ENCODE measurements at places on chromosomes 2 and 18.

- DNase-seq, result no peak
Observed at GRCh38 chr18:6210349-6211173, 204.2 kb downstream of the L3MBTL4 start.

DNA sequence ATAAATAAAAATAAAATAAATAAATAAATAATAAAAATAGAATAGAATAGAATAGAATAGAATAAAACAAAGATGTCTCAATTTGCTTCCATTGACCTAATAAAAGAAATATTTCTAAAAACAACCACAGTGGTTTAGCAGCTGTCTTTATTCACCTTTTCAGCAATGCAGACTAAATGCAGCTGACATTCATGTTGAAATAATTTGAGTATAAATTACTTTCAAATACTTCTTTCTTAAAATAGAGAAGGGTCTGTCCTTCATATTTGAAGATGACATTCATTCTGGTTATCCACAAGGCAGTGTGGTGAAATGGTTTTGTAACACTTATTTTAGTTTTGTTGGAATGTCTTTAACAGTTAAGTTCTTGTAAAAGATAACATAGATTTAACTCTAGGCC is 469.4 kb downstream of the IRS1 start:
- DNase-seq, result no peak

GRCh38 chr2:38719706-38720105 is 31.5 kb downstream of the SRSF7 start:
- DNase-seq, result no peak

GRCh38 chr18:80239830-80240229 is 7.5 kb downstream of the PARD6G start:
- DNase-seq, result no peak

DNA sequence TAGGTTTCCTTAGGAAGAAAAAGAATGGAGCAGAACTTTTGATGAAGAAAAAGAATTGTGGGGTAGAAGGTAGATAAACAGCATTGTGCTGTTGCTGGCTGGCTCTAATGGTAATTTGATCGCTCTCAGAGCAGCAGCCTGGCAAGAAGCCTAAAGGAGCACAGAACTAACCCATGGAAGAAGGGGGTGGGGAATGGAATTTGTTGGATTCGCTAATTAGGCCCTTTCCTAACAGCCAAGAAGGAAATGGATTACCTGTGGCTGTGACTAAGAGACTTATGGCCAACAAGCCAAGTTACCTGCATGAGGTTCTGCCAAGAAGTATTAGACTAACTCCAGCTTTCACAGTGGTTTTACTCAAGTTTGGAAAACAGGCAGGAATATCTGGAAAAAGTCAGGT is 210.6 kb downstream of the IKZF2 start:
- no peak for DNase-seq

DNA sequence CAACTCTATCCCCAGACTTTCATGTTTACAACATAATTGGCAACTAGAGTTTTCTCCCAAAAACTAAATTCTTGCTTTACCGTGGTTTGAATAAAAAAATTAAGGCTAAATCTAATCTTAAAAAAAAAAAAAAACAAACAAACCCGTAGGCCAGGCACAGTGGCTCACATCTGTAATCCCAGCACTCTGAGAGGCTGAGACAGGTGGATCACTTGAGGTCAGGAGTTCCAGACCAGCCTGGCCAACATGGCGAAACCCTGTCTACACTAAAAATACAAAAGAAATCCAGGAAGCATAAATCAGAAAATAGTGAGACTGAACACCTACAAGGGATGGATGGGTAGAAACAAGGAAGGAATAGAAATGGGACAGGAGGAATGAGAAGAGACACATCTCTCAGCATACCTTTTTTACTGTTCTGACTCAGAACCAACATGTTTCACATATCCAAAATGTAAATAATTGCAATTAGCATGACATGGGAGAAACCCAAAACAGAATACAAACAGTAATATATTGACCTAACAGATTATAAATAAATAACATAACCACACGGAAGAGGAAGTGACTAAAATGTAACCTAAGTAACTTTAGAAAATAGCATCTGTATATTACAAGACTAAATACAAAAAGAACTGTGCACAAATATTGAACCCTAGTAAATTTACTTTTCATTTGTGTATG is 17.5 kb downstream of the MGAT4A start:
- no peak for DNase-seq

DNA sequence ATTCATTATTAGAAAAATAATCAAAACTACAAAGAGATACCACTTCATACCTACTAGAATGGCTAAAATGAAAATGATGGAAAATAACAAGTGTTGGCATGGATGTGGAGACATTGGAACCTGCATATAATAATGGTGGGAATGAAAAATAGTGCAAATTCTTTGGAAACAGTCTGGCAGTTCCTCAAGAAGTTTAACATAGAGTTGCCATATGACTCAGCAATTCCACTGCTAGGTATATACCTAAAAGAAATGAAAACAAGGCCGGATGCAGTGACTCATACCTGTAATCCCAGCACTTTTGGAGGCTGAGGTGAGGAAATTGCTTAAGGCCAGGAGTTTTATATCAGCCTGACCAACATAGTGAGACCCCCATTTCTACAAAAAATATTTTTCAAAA is 41.6 kb upstream of the ACYP2 start:
- no peak for DNase-seq

DNA sequence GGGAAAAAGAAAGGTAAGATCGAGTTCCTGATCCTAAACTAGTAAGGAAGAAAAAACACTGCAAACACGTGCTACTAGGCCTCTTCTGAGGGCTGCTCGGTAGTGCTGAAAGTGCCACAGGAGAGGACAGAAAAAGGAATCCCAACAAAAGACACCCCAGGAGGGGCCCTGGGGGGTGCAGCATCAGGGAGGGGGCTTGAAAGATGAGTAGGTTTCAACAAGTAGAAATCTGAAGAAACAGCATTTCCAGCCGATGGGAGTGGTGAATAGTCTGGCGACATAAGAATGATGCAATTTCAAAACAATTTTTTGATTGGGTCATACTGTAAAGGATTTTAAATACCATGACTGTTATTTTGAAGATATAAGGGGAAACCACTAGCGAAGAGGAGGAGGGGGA is 98.6 kb downstream of the NOL10 start:
- DNase-seq, result no peak

DNA sequence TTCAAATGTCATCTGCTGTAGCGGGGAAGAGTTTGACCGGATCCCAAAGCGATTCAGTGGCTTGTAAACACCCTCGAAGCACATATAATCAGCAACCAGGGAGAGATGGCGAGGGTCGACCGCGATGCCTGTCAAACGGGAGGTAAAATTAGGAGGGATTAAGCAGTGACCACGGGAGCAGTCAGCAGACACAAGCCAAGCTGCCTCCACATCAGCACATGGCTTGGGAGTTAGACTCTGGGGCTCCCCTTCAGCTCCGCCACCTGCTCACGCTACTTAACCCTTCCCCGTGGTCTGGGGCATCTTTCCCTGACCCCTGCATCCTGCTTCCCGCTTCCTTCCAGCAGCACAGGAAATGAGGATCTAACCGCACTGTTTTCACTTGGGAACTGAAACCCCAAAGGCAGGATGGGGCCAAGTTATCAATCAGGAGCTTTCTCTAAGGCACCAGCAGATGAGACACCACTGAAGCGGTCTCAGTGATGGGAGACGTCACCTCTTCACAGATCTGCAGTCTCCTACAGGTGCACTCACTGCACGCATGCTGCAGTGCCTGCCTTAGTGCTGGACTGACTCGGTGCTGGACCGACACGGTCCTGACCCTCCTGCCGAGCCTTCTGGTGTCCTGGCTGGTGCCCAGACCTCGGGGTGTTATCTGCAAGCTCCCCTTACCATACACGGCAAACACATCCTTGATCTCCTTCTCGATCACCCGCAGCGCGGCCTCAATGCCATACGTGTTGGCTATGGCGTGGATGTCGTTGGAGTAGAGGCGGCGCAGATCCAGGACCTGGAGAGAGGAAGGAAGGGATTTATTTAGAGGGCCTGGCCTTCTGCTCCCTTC is 77.5 kb downstream of the POLR1A start:
- no peak for DNase-seq

- no peak for DNase-seq
Observed at GRCh38 chr2:217863883-217864282, 138.9 kb downstream of the TNS1 start.

DNA sequence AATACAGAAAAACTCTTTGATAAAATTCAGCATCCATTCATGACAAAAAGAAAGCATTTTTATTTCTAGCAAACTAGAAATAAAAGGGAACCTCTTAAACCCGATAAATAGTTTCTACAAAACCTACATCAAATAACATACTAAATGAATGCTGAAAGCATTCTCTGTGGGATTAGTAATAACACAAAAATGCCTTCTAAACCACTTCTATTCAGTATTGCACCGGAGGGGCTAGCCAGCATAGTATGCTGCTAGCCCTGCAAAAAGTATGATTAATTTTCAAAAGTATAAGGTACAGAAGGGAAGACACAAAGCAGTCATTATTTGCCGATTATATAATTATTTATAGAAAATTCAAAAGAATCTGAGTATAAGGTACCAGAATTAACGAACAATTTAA is 145.2 kb downstream of the DTNB start:
- no peak for DNase-seq

GRCh38 chr18:10604182-10604581 is 78.4 kb downstream of the NAPG start:
- no peak for DNase-seq

GRCh38 chr2:160836755-160837154 is 323.5 kb upstream of the TANK start:
- no peak for DNase-seq

DNA sequence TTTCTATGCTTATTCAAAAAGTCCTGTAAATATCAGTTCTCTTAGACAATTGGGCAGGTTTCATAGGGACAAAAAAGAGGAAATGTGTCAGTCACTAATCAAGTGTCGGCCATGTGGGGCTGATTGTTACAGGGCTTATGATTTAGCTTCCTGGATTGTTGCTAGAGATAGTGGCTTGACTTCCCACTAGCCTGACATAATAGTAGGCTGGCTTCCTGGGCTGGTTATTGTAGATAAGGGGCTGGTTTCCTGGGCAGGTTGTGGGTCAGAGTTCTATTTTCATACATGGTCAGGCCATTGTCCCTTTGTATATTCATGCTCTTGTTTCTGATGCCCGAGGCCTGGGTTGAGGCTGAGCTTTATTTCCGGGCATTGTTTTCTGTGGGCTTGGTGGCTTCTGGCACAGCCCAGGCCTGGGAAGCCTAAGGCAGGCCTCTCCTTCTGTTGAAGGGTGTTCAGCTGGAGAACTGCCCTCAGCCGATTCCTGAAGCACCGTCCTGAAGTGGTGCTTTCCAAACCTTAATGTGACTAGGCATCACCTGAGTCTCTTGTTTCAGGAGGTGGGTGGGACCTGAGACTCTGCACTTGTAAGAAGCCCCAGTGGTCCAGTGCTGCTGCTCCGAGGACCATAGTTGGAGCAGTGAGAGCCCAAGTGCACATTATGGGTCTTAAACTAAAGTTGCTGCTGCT is 37.0 kb downstream of the CD8B2 start:
- no peak for DNase-seq

DNA sequence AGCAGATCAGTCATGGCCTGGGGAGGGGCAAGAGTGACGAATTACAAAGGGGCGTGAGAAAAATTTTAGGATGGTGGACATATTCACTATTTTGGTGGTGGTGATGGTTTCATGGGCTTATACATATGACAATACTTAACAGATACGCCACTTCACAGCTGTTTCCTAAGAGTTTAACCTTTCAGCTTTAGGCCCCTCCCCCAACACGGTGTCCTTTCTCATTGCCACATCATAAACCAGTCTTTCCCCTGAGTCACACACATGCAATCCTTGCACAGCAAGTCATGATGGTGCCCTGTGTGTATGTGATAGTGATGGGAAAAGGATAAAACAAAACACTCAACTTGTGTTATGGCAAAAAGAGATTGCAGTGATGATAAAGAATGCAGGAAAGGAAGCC is 47.6 kb upstream of the IL1R1 start:
- DNase-seq, result no peak

DNA sequence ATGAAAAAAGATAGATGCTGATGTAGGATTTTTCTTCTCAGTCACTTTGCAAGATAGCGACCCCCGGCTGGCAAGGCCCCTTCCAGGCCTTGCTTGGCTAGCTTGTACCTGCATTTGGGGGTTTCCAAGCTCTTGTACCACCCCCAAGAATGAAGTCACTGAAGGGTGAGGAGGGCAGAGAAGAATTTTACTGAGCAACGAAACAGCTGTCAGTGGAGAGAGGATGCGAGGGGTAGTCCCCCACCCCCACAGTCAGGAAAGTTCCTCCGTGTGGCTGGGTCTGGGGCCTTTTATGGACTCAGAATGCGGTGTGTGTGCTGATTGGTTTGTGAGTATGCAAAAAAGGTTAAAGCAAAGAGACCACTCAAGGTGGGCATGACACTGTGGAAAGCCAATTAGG is 382.0 kb downstream of the GPD2 start:
- DNase-seq, result no peak

DNA sequence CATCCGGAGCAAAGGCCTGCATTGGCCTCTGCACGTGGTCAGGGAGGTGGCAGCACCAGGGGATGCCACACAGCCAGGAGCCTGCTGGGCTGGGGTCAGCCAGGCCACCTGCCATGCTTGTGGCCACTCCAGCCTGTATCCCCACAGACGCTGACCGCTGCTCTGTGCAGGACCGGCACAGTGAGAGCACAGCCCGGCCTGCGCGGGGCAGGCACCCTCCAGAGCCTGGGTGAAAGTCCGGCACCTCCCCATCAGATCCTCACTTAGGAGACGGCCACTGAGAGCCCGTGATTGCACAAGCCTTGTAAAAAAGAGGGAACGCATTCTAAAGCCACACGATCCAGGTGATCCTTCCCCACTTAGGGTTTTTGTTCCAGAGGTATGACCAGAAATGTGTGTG is 42.2 kb downstream of the TWIST2 start:
- DNase-seq, result no peak

GRCh38 chr2:50895041-50895440 is 136.9 kb downstream of the NRXN1 start:
- no peak for DNase-seq

DNA sequence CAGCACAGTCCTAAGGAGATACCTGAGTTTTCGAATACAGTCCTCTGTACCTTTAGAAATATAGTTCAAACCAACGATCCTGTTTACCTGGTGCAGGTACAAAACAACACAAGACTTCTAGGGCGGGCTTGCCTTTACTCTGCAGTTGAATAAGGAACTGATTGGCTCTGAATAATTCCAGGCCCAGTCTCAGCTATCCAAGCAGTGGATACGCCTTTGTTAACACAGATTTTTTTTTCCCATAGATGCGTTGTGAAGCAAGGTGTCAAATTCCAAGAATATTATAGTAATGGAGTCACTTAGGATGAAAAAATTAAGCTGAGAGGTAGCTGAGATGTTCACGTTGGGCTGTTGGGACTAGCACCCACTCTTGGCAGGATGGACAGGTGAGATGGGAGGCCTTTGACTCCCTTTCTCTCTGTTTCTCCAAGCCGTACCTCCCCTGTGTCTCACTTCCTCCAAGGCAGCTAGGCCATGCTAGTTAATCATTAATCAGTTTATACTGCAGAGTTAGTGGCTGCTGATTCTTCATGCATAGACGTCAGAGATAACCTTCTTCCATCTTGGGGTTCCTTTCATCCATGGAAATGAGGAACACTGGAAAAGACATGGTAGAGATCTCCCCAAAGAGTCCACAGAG is 380.8 kb upstream of the ACVR2A start:
- DNase-seq, result no peak

GRCh38 chr2:157262248-157262647 is 4.7 kb downstream of the GALNT5 start:
- no peak for DNase-seq

All from activated T-cell treated with anti-CD3 and anti-CD28 coated beads for 4 hours (primary cell).